ENCODE measurements at places on chromosomes 12 and 14. TPM values are rescaled to one million over a fixed set of nuclear protein-coding genes. Genes with fewer than 3 reads are reported as not detected.

GRCh38 chr12:9673404-9674225 lies 4.1 kb downstream of the CLEC2D start:
- peak; percentile 92 for DNase-seq

DNA sequence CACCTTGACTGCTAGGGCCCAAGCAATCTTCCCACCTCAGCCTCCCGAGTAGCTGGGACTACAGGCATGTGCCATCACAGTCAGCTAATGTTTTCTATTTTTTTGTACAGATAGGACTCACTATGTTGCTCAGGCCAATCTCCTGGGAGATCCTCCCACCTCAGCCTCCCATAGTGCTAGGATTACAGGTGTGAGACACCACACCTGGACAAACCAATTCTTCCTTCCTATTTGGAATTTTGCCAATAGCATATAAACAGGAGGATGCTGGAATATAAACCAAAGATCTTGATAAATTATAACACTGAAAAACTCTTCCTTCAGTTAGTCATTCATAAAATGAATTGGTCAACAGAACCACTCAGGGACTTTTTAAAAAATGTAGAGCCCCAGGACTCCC lies 8.4 kb downstream of the ACIN1 start:
- no peak for DNase-seq

DNA sequence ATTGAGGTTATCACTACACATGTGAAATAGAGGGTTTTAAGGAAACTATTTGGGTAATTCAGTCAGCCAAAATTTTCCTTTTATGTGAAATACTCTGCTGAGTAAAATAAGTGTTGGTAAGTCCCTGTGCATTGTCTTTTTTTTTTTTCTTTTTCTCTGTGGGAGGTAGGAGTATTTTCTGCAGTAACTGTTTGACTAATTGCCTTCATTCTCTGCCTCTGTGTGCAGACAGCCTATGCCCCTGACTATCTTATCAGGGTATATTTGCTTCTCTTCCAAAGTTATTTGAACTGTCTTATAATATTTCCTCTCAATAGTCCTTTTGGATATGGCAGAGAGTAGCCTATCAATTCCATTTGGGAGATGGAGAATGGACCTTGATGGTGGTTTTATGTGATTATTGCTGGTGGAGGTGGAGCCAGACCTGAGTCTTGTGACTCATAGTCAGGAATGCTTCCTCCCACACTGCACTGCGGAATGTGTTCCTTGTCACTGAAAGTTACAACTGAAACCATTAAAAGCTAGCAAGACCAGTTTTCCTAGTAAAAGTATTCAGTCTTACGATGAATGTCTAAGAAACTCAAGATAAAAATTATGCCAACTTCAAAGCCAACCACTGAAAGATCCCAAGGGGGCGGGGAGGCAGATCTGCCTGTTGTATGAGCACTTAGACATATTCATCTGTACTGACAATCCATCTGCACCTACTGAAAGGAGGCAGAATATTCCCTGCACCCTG lies 40.9 kb upstream of the STXBP6 start:
- DNase-seq, result peak; percentile 46

DNA sequence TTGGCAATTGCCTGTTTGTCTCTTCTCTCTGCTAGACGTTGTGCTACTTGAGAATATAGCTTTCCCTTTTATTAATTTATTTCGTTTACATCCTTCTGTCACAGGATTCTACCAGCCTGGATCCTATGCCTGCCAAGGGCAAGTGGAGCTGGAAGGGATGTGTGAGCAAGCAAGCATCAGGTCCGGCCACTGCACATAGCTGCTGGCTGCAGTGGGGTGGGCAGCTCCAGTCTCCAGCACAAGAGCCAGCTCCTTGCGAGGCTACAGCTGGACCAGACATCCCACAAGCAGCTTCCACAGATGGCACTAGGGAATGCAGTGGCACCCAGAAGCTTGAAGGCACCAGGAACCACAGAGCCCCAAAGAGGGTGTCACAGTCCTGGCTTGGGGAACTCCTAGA lies 225.0 kb downstream of the KCNC2 start:
- no peak for DNase-seq

DNA sequence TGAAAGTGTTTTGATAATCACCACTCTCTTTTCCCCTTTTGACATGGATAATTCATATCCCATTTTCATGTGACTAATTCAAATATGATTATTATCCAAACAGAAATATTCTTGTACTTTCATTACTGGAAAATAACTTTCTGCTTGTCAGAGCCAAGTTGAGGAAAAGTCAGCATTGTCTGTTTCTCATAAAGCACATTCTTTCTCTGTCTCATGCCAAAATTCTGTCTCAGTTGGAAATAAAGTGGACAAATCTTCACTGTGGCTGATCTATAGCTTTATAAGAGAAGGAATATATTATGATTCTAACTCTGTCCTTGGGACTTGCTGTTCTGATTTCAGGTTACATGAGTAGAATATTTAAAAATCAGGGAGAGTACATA lies 22.7 kb upstream of the PRICKLE1 start:
- DNase-seq, result no peak

The ANGEL1 gene
- 5.1 TPM for polyA plus RNA-seq

DNA sequence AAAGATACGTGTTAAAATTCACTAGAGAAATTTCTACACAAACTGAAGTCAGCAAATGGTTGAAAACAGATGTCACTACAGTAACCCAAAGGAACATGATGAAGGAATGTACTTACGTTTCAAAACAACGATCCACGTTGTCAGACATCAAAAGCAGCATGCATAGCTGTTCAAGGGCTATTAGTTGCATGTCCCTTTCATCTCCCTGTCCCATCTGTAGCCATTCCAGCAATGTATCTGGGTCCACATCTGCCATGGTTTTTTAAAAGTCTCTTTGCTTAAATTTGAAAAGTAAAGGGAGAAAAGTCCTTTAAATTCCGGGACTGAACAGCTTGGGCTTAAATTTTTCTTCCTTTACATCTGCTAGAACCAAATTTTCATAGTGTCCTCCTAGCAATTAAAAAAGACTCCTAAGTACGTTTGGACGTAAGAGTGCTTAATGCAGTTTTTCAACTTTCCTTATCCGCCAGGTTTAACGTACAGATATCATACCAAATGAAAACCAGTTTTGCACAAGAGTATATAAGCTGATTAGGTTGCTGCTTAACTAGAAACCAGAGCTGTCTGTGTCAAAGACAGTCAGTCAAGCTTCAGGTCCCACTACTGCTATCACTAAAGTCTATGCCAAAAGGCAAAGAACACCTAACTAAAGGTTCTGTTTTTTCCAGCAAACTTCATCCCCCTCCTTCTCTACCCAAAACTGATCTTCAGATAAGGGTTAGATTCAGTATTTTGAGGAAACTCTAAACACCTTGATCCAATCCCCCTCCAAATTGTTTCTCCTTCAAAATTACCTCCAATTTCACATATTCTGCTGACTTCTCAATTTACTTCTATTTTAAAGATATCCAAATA lies 1.7 kb downstream of the HECTD1 start:
- no peak for DNase-seq

- peak; percentile 78 for DNase-seq
Measured at GRCh38 chr14:26282578-26282977, 315.3 kb downstream of the NOVA1 start.

Data from foreskin keratinocyte (primary cell).